Hypothalamus (tissue), 51 donors: ENCODE measurements at places on chromosomes 3 and 15.

DNA sequence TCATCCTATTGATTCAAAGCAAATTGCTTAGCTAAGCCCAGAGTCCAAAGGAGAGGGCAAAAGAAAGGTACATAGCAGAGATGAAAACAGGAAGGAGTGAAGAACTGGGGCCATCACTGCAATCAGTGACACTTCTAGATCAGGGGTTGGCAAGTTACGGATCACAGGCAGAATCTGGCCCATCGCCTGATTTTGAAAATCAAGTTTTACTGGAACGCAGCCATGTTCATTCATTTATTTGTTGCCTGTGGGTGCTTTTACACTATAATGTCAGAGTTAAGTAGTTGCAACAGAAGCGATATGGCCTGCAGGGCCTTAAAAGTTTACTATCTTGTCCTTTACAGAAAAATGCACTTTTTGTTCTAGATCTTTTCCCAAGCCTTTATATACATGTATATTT lies 271.7 kb upstream of the TOPAZ1 start:
- no peak for DNase-seq

DNA sequence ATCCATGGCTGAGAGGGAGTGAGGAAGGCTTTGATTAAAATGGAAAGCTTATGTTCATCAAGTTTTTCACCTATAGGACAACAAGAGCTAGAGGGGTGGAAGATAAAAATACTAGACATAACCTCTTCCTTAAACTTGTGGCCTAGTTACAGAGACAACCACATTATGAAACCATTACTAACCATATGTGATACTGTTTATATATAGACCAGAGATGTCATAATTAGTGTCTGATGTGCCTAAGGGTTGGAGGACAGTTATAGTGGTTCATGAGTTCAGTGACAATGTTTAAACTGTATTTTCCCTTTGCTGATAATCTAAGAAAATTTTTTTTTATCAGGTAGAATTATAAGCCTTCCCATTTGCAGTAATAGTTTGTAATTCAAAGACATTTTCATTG lies 23.7 kb downstream of the PHLDB2 start:
- no peak for DNase-seq

DNA sequence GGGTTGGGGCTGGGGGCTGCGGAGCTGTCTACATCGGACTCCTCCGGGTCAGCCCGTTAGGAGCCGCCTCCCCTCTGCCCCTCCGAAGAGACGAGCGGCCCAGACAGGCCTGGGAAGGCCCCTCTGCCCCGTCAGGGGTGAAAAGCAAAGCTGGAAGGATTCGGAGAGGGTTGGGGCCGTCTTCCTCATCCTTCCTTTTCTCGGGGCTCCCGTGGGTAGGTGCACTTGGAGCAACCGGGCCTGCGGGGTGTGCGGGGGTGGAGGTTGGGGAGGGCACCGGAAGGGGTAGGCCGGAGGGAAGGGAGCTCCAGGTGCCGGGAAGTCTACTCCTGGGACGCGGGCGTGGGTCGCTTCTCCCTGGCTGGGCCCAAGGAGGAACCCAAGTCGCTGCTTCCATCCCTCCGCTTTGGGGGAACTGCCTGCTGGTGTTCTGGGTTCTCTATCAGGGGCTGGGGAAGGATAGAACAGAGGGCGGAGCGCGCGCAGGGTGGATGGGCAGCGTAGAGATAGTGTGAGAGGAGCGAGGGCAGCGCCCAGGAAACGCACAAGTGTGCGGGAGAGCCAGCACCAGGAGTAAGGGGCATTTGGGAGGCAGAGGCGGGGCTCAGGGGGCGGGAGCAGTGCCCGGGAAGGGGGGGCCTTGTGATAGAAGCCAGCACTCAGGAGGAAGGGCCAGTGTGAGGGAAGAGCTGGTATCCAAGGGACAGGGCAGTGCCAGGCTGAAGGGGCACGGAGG lies 590 bp downstream of the POLR2H start:
- peak; percentile 67 for DNase-seq

- no peak for DNase-seq
Measured at GRCh38 chr15:76533060-76533820, 196.7 kb downstream of the ISL2 start.

- DNase-seq = no peak
Measured at GRCh38 chr3:127690823-127691452, 18.2 kb downstream of the ABTB1 start.

DNA sequence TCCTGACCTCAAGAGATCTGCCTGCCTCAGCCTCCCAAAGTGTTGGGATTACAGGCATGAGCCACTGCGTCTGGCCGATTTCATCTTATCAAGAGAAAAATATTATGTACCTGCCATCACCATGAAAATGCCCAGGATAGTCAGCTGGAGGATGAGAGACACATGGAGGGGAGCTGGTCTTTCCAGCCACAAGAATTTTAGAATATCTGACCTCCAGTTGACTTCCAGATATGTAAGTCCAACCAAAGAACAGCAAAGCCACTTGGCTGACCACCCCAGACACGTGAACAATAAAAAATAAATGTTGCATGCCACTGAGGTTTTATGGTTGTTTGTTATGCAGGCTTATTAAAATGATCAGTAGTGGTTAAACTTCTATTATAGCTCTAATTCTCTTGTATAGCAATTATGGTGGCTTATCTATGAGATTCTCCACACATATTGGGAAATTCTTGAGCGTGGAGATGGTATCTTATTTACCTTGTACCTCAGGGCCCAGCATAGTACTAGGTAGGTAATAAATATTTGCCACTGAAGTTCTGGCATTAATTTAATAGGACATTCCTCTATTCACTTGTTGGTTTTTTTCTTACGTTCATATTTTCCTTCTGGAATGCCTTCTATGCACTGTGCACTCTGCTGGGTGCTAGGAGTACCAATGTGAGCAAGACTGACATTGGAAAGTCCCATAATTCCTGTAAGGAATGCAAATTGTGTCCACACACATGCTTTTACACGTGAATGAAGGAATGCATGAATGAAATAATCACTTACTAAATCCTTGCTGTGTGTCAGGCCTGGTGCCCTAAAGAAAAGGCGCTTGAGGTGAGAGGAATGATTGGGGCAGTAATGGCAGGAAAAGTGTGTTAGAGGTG lies 77.6 kb downstream of the EDEM1 start:
- DNase-seq = no peak

GRCh38 chr3:54905920-54906319 lies 21.9 kb downstream of the LRTM1 start:
- DNase-seq = no peak

DNA sequence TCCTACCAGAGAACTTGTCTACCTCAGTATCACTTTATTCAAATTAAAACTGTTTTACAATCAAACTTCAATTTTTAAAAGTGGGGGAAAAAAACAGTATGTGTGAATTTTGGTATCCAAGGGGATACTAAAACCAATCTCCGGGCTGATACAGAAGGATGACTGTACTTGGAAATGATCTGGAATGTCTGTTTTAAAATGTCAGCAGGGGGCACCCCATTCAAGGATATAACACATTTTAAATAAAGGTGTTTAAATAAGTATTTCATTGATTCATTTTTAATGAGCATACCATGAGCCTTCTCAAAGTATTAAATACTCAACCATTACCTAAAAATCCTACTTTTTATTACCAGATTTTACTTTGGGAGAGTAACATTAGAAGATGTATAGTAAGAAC lies 67.9 kb downstream of the ULK4 start:
- DNase-seq = no peak

GRCh38 chr3:49122886-49123545 lies 2.4 kb upstream of the USP19 start:
- no peak for DNase-seq

DNA sequence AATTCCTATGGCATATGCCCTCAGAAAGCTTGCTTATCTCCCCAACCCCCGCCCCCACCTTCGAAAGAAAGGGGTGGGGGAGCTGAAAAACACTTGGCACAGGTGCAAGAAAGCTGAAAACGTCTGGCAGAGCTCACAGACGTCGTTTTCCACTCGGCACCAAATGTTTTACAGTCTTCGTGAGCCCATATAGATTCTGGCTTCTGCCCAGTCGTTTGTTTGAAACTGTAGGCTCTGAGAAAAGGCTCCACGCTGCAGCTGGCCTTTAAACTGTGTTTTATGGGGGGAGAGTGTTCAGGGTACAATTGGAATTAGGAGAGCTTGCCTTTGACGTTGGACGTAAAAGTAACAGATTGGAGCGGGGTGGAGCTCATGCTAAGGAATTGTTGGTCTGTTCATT lies 130.3 kb downstream of the MDFIC2 start:
- DNase-seq = no peak

DNA sequence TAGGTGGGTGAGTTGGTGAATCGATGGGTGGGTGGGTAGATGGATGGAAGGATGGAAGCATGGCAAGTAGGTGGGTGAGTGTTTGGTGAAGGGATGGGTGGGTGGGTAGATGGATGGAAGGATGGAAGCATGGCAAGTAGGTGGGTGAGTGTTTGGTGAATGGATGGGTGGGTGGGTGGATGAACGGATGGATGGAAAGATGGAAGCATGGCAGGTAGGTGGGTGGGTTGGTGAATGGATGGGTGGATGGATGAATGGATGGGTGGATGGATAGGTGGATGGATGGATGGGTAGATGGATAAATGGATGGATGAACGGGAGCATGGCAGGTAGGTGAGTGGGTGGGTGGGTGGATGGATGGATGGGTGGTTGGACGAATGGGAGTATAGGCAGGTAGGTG lies 65.1 kb downstream of the SLC6A1 start:
- DNase-seq = no peak

- no peak for DNase-seq
Measured at GRCh38 chr3:14386254-14386653, 16.2 kb upstream of the SLC6A6 start.

GRCh38 chr3:88617283-88617682 lies 467.5 kb downstream of the C3orf38 start:
- no peak for DNase-seq

GRCh38 chr3:17936736-17937480 lies 194.5 kb upstream of the TBC1D5 start:
- no peak for DNase-seq

GRCh38 chr3:99410789-99411311 lies 227.5 kb upstream of the COL8A1 start:
- DNase-seq = no peak

GRCh38 chr3:150331978-150332568 lies 76.0 kb upstream of the TSC22D2 start:
- no peak for DNase-seq

- no peak for DNase-seq
Measured at GRCh38 chr3:155325263-155325835, 31.9 kb upstream of the STRIT1 start.

DNA sequence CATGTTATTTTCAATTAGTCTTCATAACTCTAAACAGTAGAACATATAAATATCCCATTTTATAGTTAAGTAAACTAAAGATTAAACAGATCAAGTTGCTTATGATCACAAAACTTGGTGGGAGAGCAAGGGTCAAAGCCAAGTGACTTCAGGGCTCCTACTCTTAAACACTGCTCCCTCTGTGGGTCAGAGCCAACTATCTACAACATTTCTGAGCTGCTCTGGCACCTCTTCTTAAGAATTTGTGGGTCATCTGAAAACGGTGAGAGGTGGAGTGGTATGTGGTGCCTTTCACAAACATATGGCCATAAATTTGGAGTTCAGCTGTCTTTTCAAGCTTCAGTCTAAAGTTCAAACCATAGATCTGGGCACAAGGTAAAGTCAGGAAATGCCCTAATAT lies 10.9 kb downstream of the ATG3 start:
- no peak for DNase-seq

DNA sequence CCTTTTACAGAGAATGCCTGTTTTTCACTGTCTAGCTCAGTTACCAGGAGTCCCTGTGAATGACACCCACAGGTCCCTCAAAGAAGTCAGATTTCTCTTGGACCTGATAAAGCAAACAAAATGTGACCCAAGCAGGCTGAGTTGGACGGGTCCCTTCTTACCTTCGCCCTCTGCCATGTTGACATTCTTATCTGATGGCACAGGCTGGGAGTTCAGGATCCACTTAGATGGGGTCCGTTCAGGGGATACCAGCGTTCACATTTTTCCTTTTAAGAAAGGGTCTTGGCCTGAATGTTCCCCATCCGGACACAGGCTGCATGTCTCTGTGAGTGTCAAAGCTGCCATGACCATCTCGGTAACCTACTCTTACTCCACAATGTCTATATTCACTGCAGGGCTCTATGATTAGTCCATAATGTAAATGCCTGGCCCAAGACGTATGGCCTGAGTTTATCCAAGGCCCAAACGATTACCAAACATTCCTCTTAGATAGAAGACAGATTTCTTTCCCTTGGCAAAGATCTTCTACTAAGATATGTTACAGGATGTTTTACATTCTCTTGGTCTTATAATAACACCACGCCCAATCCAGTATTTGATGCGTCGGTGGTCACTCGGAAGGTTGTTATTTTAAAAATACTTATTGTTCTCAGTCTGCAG lies 179.1 kb downstream of the THSD4 start:
- no peak for DNase-seq

- no peak for DNase-seq
Measured at GRCh38 chr3:113354307-113354706, 87.0 kb downstream of the CFAP44 start.

DNA sequence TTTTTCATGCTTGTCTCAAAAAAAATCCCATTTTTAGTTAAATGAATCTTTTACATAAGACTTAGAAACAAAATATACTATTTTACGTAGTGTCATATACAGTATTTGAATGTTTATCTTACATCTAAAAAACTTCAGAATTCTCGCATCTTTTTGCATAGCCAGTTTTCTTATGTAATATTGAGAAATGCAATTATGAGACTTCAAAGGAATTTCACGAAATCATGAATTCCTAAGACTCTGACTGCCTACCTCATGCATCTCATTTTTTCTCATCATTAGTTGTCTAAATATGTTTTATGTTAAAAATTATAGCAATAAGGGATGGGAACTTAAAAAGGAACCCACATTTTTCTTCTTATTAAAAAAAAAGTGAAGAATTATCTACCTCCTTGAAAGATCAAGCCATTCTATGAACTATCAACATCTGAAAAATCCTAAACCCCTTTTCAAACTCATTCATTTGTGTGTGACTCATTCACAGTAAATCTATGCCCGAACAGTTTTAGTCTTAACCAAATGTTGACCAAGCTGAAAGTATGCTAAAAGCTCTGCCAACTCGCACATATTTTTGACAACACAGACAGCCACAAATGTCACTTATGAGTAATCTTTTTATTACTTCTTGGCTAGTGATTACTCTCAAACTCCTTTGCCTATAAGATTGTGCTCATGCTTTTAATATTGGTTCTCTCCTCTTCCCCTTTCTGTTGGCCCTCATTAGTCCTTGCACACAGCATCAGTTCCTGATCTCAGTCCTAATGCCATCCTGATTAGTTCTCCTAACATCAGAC lies 115.9 kb downstream of the DCLK3 start:
- DNase-seq = no peak

GRCh38 chr3:136070953-136071949 lies 105.7 kb downstream of the PPP2R3A start:
- no peak for DNase-seq

DNA sequence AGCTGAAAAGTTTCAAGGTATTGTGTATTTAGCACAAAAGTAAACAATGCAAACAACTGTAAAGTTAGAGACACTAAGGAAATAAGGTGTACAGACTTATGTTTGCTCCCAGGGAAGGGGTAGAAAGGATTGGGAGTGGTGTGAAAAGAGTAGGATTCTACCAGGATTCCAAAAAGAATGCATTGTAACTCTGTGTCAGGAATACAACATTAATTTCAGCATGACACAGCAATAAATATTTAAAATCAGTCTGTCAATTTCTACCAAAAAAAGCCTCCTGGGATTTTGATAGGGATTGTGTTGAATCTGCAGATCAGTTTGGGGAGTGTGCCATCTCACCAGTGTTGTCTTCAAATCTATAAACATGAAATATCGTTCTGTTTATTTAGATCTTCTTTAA lies 73.4 kb downstream of the LRRC28 start:
- DNase-seq = no peak

GRCh38 chr3:55673764-55674163 lies 186.7 kb upstream of the WNT5A start:
- DNase-seq = no peak
